Fibroblast of the conjunctiva (primary cell): ENCODE measurements at places on chromosomes 5 and 9.

DNA sequence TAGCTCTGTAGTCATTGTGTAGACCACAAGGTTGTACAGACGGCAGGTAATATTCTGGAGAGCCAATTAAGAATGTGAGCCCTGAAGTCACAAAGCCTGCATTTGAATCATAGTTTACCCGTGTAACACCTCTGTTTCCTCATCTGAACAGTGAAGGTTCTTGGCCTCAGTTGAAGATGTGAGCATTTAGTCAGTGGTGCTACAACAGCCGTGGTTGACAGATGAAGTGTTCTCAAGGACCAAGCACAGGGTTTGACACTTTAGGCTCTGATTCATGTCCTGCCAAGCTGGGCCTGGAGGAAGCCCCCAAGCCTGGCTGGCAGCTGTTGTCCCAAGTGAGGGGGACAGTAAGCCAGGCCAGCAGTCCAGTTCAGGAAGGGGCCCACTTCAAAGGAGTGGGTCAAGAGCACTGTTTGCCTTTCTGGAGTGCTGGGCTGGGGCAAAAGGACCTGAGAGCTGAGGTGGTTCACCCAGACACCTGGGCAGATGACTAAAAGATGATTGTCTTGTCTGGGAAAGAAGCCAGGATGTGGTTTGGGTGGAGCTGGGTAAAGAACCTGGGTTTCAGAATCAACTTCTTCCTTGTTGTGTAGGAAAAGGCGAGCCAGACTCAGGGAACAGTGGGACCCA, 20.7 kb downstream of the FAXDC2 start:
- no peak for DNase-seq

DNA sequence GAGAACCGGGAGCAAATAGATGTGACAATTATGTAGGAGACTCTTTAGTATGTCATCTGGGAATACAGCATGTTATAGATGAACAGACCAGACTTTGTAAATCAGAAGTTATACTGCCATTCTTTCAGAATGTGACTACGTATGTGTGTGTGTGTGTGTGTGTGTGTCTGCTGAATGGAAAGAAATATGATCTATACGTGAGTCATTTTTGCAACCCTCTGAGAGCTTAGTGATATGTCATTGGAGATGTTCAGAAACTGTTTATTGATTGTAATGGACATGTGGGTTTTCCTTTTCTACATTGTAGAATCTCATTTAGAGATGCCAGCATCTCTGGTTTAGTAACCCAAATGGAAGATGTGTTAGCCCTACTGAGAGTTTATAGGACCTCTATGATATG, 731.5 kb downstream of the TLE1 start:
- DNase-seq, result no peak

GRCh38 chr9:114172981-114173833, 17.9 kb downstream of the COL27A1 start:
- DNase-seq, result peak; percentile 85

DNA sequence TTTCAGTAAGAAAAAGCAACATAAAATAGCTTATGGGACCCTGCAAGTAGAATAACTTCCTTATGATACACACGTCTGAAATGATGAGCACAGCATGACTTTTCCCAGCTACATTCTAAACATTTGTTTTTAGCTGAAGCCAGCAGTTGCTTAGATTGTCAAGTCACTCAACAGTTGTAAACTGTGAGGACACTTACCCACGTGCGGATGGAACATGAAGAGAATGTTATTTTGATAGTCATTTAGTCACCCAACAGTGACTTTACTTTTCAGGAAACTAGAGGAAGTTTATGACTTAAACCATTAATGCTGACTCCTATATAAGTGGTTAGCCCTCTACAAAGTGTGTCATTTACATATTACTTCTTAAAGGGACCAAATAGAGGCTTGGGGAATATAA, 3.0 kb downstream of the HACD4 start:
- no peak for DNase-seq

DNA sequence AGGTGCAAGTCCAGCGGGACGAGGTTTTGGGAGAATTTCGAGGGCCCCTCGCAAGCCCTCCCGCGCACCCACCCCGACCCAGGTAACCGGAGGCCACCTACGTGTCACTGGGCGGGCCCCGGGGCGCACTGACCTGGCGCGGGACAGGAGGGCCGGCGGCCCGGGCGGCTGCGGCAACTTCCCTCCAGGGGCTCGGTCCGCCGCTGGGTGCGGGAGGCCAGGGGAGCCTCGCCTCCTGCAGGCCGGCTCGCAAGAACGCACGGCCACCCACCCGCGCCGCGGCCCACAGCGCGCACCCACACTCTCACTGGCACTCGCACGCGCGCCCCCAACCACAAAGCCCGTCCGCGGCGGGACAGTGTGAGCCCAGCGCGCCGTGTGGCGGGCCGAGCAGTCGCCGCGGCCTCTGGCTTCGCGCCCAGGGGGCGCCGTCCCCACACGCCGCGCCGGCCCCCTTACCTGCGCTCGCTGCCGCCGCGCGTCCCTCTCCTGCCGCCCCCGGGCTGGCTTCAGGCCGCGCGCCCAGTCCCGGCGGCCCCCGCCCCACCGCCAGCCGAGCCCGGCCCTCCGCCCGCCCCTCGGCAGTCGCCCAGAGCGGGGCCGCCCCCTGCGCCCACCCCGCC, 451 bp downstream of the LPAR1 start:
- no peak for DNase-seq
